ENCODE measurements at places on chromosomes 16 and 17. TPM values are rescaled to one million over a fixed set of nuclear protein-coding genes. Genes with fewer than 3 reads are reported as not detected.

NGFR gene
- 3.3 TPM for total RNA-seq

CA5A gene
- not detected for total RNA-seq

MYH2 gene
- total RNA-seq, result not detected

NOD2 gene
- total RNA-seq, result under 0.01 TPM

BTBD17 gene
- 5.3 TPM for total RNA-seq

USP31 gene
- total RNA-seq, result 16.7 TPM

BCO1 gene
- total RNA-seq, result under 0.01 TPM

SULT1A1 gene
- total RNA-seq, result 5.7 TPM

CD300A gene
- 2.4 TPM for total RNA-seq

ATP2C2 gene
- total RNA-seq, result 6.1 TPM

PTGES3L gene
- total RNA-seq, result 2.9 TPM

C1QL1 gene
- 1.2 TPM for total RNA-seq

CHTF18 gene
- total RNA-seq, result 9.8 TPM

LRRC75A gene
- total RNA-seq, result 3.3 TPM

HBQ1 gene
- 6.9 TPM for total RNA-seq

KRTAP2-1 gene
- not detected for total RNA-seq

PDILT gene
- total RNA-seq, result not detected

TP53TG3C gene
- total RNA-seq, result not detected

ACAP1 gene
- 0.41 TPM for total RNA-seq

DNAI2 gene
- not detected for total RNA-seq

GRIN2A gene
- 6.9 TPM for total RNA-seq

BCAR1 gene
- total RNA-seq, result 21.6 TPM

SLC52A1 gene
- total RNA-seq, result not detected

NUBP2 gene
- 37.9 TPM for total RNA-seq

CD300LB gene
- not detected for total RNA-seq

GALR2 gene
- not detected for total RNA-seq

NPIPA7 gene
- 2.0 TPM for total RNA-seq

CRYM gene
- 87.2 TPM for total RNA-seq

RND2 gene
- total RNA-seq, result 4.5 TPM

MYH13 gene
- total RNA-seq, result not detected

HYDIN gene
- 19.2 TPM for total RNA-seq

CHRNE gene
- total RNA-seq, result 0.82 TPM

CD300E gene
- under 0.01 TPM for total RNA-seq

ZNF771 gene
- 9.0 TPM for total RNA-seq

CYB5D1 gene
- 15.1 TPM for total RNA-seq

CYBA gene
- total RNA-seq, result 24.9 TPM

CHST5 gene
- total RNA-seq, result 0.41 TPM

WSCD1 gene
- 22.0 TPM for total RNA-seq

TNFRSF13B gene
- total RNA-seq, result not detected

NECAB2 gene
- 6.9 TPM for total RNA-seq

HP gene
- 0.41 TPM for total RNA-seq

CTRB2 gene
- total RNA-seq, result not detected

MT1E gene
- total RNA-seq, result 5.7 TPM

HIGD1B gene
- 3.7 TPM for total RNA-seq

GNGT2 gene
- not detected for total RNA-seq

PLA2G10 gene
- not detected for total RNA-seq

SOX8 gene
- 22.8 TPM for total RNA-seq

NOG gene
- 7.7 TPM for total RNA-seq

WNK4 gene
- 0.41 TPM for total RNA-seq

CDR2L gene
- total RNA-seq, result 3.3 TPM

CCL3 gene
- total RNA-seq, result 2.0 TPM

Data from frontal cortex (tissue), 4 donors.